ENCODE measurements at places on chromosomes 2 and 18. TPM values are rescaled to one million over a fixed set of nuclear protein-coding genes. Genes with fewer than 3 reads are reported as not detected.

Gene DNAH6
- 0.20 TPM for total RNA-seq

Gene CNGA3
- not detected for total RNA-seq

Gene HOXD9
- total RNA-seq = not detected

Gene FTCDNL1
- total RNA-seq = 0.45 TPM

Gene ALLC
- total RNA-seq = not detected

All from astrocyte (in vitro differentiated cells and primary cell).